T-helper 2 cell (primary cell): ENCODE measurements at places on chromosomes 3 and 15.

- DNase-seq: no peak
Measured at GRCh38 chr3:128485282-128486204, 7.5 kb downstream of the GATA2 start.

- no peak for DNase-seq
Measured at GRCh38 chr3:169865176-169865767, 4.5 kb downstream of the LRRC31 start.

DNA sequence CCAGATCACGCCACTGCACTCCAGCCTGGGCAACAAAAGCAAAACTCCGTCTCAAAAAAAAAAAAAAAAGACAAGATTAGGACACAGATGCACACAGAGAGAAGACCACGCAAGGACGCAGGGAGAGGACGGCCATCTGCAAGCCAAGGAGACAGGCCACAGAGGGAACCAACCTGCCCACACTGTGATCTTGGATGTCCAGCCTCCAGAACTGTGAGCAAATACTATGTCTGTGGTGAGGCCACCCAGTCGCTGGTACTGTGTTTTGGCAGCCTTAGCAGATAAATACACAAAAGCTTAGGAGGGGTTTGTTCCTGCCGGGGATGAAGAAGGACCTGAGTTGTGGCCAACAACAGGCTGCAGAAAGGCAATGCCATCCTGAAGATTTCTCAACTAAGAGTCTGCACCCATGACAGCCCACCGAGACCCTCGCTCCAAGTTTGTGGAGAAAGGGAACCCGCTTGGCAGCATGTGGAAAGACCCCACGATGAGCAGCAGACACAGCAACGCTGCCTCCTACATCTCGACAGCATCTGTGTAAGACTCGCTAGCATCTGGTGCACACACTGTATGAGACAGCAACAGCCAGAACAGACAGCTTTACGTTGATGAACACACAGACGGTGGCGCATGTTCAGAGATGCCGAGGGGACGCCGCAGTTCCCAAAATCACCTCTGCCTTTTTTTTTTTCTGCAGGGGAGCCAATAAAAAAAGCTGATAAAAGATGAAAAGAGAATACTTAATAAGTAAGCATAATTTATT lies 13.7 kb downstream of the CYFIP1 start:
- no peak for DNase-seq

GRCh38 chr3:107193116-107193515 lies 184.1 kb upstream of the CCDC54 start:
- no peak for DNase-seq

GRCh38 chr3:152618529-152618928 lies 216.4 kb upstream of the P2RY1 start:
- no peak for DNase-seq
